ENCODE measurements at places on chromosomes 7 and 10. TPM values are rescaled to one million over a fixed set of nuclear protein-coding genes. Genes with fewer than 3 reads are reported as not detected.

The FXYD4 gene
- not detected for total RNA-seq

The PTN gene
- total RNA-seq, result 15.3 TPM

The GBX1 gene
- total RNA-seq, result not detected

The CPED1 gene
- total RNA-seq, result 72.0 TPM

The CTBP2 gene
- 63.6 TPM for total RNA-seq

Measured in myometrial cell (primary cell).